Activated CD4-positive, alpha-beta T cell treated with anti-CD3 and anti-CD28 coated beads, Interleukin-2, amount 10 ng/mL, durations not matched to agents 24 days and 14 days (primary cell): ENCODE measurements at places on chromosomes 2 and 18. TPM values are rescaled to one million over a fixed set of nuclear protein-coding genes. Genes with fewer than 3 reads are reported as not detected.

The LYG1 gene
- 2.1 TPM in 2 replicates for total RNA-seq

The SANBR gene
- total RNA-seq = 3.1 and 3.4 TPM in 2 replicates

The GALNT13 gene
- total RNA-seq = 0.19 TPM in 1 of 2 replicates, not detected in the other

The APCDD1 gene
- not detected in 2 replicates for total RNA-seq

DNA sequence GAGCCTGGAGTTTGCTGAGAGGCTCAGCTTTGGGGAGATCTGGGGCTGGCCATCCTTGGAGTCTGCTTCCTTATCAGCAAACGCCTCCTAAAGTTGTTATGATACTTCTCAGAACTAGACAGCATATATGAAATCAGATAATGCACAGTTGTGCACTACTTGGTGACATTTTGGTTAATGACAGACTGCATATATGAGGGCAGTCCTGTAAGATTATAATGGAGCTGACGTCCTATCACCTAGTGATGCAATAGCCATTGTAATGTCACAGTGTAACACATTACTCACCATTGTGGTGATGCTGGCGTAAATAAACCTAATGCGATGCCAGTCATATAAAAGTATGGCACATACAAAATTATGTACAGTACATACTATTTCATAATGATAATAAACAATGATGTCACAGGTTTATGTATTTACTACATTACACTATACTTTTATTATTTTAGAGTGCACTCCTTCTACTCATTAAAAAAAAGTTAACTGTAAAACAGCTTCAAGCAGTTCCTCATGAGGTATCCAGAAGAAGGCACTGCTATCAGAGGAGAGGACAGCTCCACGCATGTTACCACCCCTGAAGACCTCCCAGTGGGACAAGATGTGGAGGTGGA lies 298.1 kb upstream of the REV1 start:
- H3K27ac ChIP-seq = no peak overlapping the region
- no peak overlapping the region for H3K4me3 ChIP-seq
- no peak for DNase-seq
- H3K4me1 ChIP-seq = no peaks in the 10 kb centered on the region
- no peaks in the 10 kb centered on the region for H3K27me3 ChIP-seq
- no peaks in the 10 kb centered on the region for H3K36me3 ChIP-seq

GRCh38 chr2:55782528-55783173 lies 89.0 kb upstream of the PNPT1 start:
- no peak overlapping the region for H3K4me3 ChIP-seq
- H3K27me3 ChIP-seq = peaks cover 5% of the 10 kb centered on the region
- no peak overlapping the region for H3K27ac ChIP-seq
- no peaks in the 10 kb centered on the region for H3K36me3 ChIP-seq

DNA sequence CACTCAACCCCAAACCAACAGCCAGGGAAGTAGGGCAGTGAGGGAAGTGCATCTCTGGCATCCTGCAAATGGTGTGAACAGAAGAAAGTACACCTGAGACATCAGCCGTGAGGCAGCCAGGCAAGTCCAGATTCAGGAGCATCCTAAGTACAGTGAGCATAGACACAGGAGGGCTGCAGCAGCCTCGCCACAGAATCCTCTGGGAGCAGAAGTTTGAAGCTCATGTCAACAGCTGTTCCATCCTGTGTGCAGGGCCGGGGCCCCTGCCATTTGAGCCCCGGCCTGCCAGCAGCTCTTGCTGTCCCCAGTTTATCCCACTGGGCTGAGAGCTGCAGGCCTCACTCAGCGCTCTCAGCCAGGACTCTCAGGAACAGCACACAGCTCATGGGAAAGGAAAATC lies 14.5 kb downstream of the LOXHD1 start:
- no peak overlapping the region for H3K4me3 ChIP-seq
- peaks cover 6% of the 10 kb centered on the region for H3K27me3 ChIP-seq

DNA sequence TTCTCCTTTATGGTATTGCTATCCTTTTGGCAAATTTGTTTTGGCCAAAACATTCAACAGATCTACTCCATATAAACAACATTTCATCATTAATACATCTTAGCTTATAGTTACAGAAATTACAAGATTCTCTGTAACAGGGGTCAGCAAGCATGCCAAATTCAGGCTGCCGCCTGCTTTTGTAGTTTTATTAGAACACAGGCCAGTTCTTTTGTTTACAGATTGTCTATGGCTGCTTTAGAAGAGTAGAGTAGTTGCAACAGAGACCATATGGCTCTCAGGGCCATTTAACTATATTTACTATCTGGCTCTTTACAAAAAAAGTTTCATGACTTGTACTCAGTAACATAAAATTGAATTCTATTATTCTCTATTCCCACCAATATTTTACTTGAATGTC lies 53.9 kb downstream of the LNPK start:
- no peak for DNase-seq
- H3K27me3 ChIP-seq = no peaks in the 10 kb centered on the region
- peaks cover 11% of the 10 kb centered on the region for H3K36me3 ChIP-seq

- H3K27me3 ChIP-seq = no peaks in the 10 kb centered on the region
- no peak overlapping the region for H3K4me3 ChIP-seq
- H3K27ac ChIP-seq = no peak overlapping the region
- peak; percentile 82 for DNase-seq
Observed at GRCh38 chr18:36809590-36810381, 19.0 kb downstream of the TPGS2 start.

DNA sequence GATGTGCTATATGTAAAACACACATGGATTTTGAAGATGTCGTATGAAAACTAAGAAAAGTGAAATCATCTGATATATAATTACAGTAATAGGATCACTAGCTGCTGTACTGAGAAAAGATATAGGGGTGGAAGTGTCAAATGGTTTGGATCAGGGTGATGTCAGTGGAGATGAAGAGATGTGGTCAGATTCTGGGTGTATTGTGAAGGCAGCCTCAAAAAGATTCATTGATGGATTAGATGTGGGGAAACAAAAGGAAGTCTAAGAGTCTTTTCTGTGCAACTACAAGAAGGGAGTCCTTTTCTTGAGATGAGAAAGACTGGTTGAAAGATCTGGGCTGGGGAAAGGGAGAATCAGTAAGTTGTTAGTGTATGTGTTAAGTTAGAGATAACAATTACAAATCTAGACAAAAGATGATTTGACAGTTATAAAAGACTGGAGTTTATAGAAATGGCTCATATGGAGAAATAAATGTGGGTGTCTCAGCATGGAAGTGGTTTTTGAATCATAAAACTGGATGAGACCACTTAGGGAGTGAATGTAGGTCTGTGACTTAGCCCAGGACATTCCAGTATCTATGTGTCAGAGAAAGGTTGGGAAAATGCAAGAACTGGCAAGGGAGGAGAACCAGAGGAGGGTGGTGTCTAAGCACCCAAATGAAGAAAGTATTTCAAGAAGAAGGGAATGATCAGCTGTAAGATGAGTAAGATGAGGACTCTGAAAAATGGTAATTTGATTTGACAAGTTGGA lies 347.4 kb downstream of the PARD3B start:
- no peak overlapping the region for H3K4me3 ChIP-seq
- DNase-seq = no peak
- peaks cover 11% of the 10 kb centered on the region for H3K36me3 ChIP-seq

DNA sequence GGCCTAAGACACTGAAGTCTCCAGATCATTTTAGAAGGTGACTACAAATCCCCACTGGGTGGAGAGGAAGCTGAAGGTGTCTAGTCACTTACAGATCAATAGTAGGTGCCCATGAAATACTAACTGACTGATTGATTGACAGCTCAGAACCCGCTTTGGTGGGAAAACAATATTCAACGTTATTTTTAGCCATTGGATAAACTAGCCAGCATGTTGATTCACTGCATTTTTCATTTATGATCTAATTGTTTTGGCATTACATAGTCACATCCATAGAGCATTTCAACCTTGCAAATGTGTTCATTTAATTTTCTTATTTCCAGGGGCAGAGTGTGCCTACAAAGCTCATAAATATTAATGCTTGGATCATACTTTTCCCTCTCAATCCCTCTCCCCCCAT lies 162.3 kb downstream of the MREG start:
- DNase-seq = no peak
- no peak overlapping the region for H3K4me3 ChIP-seq
- no peaks in the 10 kb centered on the region for H3K36me3 ChIP-seq

DNA sequence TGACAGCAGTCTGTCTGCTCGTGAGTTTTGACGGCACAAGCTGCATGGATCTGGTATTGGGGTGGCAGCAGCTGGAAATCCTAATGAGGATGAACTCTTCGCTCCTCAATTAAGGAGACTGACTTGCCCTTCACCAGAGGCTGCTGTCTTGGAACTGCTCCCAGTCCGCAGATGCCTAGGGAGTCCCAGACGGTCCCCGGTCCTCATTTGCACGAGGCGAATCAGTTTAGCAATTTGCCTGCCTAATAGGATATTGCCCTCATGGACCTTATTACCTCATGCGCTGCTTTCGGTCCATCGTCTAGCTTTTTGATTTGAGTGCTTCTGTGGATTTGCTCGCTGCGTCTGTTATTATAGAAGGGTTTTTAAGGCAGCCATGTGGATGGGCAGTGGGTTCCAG lies 40.6 kb downstream of the ASAP2 start:
- no peak overlapping the region for H3K27ac ChIP-seq
- no peaks in the 10 kb centered on the region for H3K27me3 ChIP-seq
- H3K36me3 ChIP-seq = no peaks in the 10 kb centered on the region
- no peaks in the 10 kb centered on the region for H3K4me1 ChIP-seq
- H3K4me3 ChIP-seq = no peak overlapping the region

- no peaks in the 10 kb centered on the region for H3K27me3 ChIP-seq
- peak overlapping the region; percentile 74 for H3K4me3 ChIP-seq
- peaks cover 28% of the 10 kb centered on the region for H3K36me3 ChIP-seq
- peak overlapping the region; percentile 91 for H3K27ac ChIP-seq
- peaks cover 36% of the 10 kb centered on the region for H3K4me1 ChIP-seq
Observed at GRCh38 chr18:23573626-23574431, 12.5 kb downstream of the NPC1 start.

DNA sequence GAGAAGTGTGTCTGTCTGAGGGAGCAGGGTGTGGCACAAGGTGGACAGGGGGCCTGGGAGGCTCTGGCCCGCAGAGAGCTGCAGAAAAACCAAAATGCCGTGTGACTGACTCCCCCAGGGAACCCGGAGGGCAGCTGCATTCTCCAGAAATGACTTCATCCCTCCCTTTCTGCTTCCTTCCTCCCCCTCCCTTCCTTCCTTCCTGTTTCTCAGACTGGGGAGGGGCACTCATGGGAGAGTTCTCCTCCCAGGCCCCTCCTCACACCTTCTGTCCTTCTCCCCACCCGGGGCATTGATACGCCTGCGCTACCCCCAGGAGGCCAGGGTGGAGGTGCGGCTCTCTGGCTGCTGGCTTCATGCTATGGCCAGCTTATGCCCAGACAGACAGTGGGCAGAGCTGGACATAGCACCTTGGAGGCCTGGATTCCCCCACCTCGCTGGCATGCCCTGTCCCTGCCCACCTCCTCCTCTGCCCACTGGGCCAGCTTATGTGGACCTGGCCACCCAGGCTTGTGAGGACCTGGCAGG lies 8.2 kb upstream of the GPR17 start:
- H3K4me1 ChIP-seq = peaks cover 25% of the 10 kb centered on the region
- H3K36me3 ChIP-seq = peaks cover 1% of the 10 kb centered on the region
- DNase-seq = peak; percentile 65
- H3K27ac ChIP-seq = peak overlapping the region; percentile 81
- peak overlapping the region; percentile 59 for H3K4me3 ChIP-seq

DNA sequence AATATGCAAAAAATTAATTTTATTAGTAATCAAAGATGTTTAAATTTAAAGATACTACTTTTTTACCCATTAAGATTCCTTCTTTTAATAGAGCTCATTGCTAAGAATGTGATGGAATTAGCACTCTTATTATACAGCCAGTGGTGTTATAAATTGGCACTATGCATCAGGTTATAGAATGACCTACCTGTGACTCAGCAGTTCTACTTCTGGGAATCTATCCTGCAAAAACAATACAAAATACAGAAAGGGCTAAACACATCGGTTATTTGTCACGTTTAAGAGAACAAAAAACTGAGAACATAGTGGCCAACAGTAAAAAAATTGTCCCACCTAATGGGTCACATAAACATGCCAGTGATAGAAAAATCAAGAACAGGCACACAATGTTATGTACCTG lies 9.4 kb upstream of the ADD2 start:
- no peak for DNase-seq
- no peaks in the 10 kb centered on the region for H3K36me3 ChIP-seq
- H3K4me3 ChIP-seq = no peak overlapping the region
- H3K27ac ChIP-seq = no peak overlapping the region
- H3K4me1 ChIP-seq = no peaks in the 10 kb centered on the region

DNA sequence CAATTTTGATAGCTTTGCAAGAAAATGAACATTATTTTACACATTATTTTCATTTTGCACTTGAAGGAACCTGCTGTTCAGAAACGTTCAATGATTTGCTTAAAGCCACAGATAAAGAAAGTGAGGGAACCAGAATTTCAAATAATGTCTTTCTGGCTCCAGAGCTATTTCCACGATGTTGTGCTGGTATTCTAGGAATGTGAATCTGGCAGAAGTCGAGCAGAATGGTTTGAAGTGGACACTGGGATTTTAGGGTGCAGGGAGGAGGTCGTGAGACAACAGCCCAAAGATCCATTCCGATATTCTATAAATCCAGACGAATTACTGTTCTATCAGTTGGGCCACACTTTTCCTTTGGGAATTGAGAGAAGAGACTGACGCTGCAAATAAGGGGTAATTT lies 2.2 kb downstream of the CCDC102B start:
- H3K4me1 ChIP-seq = no peaks in the 10 kb centered on the region
- H3K4me3 ChIP-seq = no peak overlapping the region
- no peaks in the 10 kb centered on the region for H3K36me3 ChIP-seq
- H3K27me3 ChIP-seq = no peaks in the 10 kb centered on the region
- no peak overlapping the region for H3K27ac ChIP-seq
- DNase-seq = no peak

GRCh38 chr2:38274286-38275276 lies 102.5 kb downstream of the ATL2 start:
- peaks cover 8% of the 10 kb centered on the region for H3K4me1 ChIP-seq
- no peak overlapping the region for H3K27ac ChIP-seq

DNA sequence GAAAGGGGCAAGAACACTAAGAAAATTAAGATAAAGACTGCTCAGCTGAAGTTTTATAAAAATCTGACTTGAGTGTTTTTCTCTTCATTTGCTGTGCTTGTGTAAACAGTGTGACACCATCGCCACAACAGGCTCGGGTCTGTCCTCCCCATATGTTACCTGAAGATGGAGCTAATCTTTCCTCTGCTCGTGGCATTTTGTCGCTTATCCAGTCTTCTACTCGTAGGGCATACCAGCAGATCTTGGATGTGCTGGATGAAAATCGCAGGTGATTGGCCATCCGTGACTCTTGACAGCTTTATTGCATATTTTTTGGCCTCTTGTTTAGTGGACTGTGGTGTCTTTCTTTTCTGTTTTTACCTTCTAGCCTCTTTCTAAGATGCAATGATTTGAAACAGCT lies 22.1 kb downstream of the MFF start:
- no peaks in the 10 kb centered on the region for H3K27me3 ChIP-seq
- DNase-seq = no peak
- peaks cover 25% of the 10 kb centered on the region for H3K36me3 ChIP-seq
- H3K4me3 ChIP-seq = no peak overlapping the region
- H3K4me1 ChIP-seq = peaks cover 6% of the 10 kb centered on the region
